ENCODE measurements at places on chromosomes 6 and 20.

- DNase-seq, result no peak
Observed at GRCh38 chr6:89116702-89117101, 1.2 kb downstream of the SRSF12 start.

DNA sequence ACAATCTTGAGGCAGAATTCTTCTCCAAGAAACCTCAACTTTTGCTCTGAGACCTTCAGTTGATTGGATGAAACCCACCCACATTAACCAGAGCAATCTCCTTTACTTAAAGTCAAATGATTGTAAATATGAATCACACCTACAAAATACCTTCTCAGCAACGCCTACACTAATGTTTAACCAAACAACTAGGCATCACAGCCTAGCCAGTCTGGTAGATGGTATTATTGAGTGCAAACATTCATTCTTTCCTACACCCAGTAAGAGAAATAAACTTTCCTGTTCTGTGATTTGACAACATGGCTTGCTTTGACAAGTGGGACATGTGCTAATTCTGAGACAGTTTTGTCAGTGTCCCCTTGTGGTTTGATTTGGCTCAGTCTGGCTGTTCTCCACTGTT lies 252.2 kb downstream of the HACE1 start:
- DNase-seq, result no peak

DNA sequence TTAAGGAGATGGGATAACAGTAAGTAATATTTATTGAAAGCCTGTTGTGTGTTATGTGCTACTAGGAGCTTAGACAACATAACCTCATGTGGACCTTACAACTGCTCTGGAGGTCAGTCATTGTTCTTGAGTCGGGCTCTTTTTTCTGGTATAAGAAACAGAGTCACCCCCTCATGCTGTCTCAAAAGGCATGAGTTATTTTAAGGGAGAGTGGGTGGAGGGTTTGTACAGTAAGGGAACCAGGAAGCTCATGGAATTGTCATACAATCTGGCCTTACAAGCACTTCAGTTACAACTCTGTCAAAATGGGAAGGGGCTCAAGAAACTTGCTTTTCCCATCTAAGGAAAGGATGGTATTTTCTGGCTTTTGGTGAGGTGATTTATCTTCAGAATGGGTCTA lies 16.5 kb upstream of the DSE start:
- no peak for DNase-seq

GRCh38 chr20:41538810-41539596 lies 79.2 kb downstream of the CHD6 start:
- DNase-seq, result no peak

DNA sequence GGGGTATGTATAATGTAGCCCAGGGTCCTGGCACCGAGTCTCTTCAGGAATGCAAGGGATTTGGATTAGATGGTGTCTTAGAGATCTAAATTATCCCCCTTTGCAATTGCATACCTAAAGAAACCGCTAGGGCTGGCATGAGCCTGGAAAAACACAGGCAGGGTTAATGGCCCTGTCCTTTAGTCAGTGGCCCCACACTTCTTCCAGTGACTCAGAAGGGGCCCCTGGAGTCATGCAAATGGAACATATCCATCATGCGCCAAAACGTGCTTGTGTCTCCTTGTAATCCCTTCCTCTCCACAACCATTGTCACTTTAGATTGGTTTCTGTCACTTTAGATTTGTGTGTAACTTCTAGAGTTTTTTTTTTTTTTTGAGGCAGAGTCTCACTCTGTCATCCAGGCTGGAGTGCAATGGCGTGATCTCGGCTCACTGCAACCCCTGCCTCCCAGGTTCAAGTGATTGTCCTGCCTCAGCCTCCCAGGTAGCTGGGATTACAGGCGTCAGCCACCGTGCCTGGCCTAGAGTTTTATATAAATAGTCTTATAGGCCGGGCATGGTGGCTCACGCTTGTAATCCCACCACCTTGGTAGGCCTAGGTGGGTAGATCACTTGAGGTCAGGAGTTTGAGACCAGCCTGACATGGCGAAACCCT lies 8.7 kb upstream of the MYBL2 start:
- no peak for DNase-seq

GRCh38 chr20:11217326-11218172 lies 543.8 kb upstream of the JAG1 start:
- DNase-seq, result no peak

DNA sequence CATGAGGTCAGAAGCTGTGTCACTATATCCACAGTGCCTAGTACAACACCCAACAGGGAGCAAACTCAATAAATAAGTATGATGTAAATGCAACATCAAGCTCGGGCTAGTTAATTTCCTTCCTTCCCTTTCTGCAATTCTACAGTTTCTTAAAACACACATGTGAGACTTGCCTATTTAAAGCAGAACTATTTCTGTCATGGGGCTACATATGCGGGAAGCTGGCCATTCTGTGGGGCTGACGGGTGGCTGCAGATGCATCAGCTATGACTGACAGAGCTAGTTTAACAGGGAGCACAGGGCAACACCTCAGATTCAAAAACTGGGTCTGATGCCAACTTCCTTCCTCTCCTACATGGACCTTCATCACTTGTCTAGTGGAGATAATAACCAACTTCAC lies 118.1 kb upstream of the ENPP5 start:
- no peak for DNase-seq

DNA sequence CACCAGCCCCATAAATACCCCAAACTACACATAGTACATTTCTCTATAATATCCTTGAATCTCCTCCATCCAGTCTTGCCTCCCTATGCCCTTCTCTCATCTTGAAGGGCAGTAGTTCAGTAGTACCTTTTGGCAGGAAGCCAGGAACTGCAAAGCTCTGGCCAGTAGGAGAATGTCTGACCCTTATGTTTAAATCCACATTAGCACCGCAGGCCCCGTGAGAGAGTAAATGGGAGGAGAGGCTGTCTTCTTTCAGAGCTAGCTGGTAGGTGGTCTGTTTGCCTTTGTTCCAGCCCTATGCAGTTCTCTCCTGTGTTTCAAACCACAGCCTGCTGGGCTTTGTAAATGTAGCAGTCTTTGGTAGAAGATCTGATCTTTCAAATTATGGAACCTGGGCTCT lies 690.7 kb downstream of the DOK5 start:
- no peak for DNase-seq

GRCh38 chr20:24756292-24757025 lies 192.6 kb upstream of the CST7 start:
- DNase-seq, result no peak

DNA sequence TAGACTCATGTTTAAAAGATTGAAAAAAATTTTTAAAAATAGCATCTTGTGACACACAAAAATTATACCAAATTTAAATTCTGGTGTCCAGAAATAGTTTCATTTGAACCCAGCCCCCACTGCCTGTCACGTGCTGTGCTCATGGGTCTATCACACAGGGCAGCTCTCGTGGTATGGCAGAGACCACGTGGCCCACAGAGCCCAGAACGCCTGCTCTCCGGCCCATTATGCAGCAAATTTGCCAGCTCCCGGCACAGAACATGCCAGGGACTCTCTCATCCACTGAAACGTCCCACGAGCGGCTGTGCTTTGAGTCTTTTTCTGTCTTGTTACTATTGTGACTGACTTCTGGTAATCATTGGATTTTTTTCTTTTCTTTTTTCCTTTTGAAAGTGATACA lies 224.3 kb downstream of the TTLL2 start:
- no peak for DNase-seq

GRCh38 chr6:54722328-54722727 lies 124.2 kb upstream of the FAM83B start:
- no peak for DNase-seq

GRCh38 chr6:163128324-163128723 lies 286.2 kb upstream of the QKI start:
- DNase-seq, result no peak

GRCh38 chr6:130843575-130844320 lies 16.5 kb downstream of the SMLR1 start:
- no peak for DNase-seq

- DNase-seq, result no peak
Observed at GRCh38 chr20:52193886-52194545, 2.4 kb upstream of the ZFP64 start.

DNA sequence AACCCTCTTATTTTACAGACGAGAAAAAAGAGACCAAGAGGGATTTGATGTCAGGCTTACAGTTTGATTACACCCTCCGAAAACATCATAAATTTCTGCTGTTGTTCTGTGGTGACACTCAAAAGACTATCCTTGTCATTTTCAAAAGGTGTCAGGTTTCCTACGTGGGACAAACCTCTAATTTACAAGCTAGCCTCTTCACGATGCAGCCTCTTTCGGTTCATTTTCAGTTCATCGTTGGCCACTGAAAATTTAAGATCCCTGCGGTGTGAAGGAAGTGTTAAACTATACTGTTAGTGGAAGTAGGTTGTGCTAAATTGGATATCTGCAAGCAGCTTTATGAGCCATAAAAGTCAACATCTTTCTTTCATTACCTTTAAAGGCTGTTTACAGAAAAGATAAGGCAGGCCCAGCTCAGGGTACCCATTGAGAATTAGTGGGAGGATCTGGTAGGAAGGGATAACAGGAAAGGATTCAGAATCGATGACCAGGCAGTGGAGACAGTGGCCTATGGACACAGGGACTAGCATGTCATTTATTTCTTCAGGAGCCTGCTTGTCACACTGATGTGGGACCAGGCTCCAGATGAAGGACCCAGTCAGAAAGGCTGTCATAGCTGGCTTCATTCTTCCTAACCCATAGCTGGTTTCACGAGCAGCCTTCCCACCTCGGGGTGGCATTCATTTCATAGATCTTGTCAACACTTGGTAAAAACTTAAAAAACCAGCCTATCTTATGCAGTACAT lies 329.1 kb upstream of the SOX4 start:
- no peak for DNase-seq

DNA sequence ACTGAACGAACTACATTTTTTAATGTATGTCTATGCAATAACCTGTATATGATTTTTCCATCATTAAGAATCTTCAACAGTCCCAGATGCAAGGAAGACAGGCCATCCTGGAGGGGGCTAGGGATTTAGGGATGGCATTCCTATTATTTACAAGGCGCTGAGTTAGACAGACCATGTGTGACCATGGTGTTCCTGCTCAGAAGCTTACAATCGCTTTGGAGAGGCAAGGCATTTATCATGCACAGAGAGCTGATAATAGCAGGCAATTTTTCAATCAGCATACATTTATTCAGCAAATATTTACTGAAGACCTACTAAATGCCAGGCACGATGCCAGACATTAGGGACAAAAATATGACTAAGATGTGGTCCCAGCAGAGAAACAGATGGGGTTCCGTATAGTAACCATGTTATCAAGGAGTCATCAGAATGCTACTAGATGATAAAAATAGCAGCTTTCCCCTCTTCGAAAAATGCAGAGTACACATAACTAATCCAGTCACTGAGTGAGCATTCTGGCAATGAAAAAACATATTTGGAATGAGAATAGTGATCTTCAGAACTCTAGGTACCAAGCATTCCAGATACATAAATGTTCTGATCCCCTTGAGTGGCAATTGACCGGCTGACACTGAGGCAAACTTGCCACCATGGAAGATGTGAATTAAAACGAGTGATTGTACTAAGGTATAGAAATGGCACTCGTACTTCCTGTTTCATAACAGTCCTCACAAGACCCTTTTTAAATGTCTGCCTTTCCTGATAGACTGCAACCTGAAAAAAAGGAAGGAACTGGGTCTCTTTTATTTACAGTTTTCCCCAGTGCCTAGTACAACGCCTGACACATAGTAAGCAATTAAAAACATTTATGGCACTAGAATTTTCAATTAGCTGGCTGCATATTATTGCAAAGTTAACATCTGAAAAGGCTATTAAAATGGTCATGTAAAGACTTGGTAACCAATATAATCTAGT lies 135.7 kb downstream of the ATXN1 start:
- DNase-seq, result no peak

DNA sequence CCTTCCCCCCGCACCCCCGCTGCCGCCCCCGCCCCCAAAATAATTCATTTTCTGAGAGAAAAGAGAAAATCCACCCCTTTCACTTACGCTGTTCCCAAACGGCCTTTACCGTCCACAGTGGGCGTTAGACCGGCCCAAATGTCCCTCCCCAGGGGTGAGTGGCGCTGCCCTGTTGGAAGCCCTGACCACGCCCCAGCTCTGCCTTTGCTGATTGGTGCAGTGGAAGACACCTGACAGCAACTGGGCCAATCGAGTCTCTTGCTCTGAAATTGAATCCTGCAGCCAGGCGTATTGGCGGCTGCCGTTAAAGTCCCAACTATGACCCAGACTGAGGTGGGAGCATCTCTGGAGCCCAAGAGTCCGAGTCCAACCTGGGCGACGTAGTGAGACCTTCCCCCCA lies 15.7 kb downstream of the ZFP64 start:
- DNase-seq, result no peak

DNA sequence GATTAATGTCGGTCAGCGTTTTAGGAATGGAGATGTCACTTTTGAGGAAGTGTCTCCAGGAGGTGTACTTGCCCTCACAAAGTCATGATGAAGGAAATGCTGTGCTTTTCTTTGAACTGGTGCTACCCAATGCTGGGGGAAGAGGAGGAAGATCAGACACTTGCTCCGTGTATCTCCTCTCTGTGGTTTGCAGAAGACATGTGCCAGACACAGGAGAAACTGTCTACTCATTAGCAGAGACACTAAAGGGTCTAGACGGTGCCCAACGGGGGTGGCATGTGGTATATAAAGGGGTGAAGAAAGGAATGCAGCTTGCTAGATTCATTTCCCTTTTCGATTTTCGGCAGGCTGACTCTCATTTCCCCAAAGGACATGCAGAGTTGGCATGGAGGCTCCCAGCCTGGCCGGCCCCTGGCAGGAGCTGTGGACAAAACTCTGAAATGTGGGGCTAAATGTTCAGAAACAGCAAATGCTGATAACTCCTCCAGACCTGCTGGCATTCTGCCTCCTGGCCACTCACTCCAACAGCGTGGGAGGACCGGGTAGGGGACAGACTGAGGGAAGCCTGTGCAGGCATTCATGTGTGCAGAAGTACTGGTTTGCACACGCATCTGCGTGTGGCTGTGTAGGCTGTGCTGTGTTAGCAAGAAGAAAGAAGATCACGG lies 59.6 kb upstream of the QKI start:
- DNase-seq, result no peak

GRCh38 chr20:5967469-5967868 lies 17.0 kb downstream of the MCM8 start:
- no peak for DNase-seq

GRCh38 chr20:19310541-19310940 lies 98.1 kb downstream of the SLC24A3 start:
- DNase-seq, result no peak

DNA sequence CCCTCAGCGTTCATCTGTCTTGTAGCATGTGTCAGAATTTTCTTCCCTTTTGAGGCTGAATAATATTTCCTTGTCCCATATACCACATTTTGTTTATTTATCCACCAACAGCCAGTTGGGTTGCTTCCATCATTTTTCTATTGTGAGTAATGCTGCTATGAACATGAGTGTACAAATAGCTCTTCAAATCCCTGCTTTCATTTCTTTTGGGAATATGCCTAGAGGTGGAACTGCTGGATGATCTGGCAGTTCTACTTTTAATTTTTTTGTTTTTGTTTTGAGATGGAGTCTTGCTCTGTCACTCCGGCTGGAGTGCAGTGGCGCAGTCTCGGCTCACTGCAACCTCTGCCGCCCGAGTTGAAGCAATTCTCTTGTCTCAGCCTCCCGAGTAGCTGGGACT lies 64.7 kb downstream of the SASH1 start:
- DNase-seq, result no peak

GRCh38 chr6:99136488-99136887 lies 188.7 kb upstream of the FBXL4 start:
- DNase-seq, result no peak

GRCh38 chr6:70860045-70860444 lies 96.8 kb downstream of the B3GAT2 start:
- no peak for DNase-seq
